Vagina (tissue), 2 donors: ENCODE measurements at places on chromosomes 11 and 22.

DNA sequence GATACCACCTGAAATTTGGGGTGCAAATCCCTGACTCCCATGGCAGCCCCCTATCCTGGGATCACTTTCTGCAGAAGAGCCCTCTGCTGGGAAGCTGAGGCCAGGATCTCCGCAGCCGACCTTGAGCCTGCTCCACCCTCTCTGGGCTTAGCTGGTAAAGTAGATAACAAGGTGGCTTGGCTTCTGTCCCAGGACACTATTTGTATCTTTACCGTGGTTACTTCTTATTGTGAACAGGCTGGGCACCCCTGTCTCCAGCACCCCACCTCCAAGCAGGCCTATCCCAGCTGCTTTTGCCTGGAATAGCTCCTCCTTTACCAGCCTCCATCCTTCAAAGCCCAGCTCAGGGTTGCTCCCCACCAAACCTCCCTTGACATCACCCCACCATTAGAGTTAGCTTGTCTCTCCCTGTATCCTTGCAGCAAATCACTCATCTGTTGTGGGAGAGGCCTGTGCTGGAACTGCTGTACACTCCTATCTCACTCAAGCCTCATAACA, 35.2 kb upstream of the P2RY2 start:
- no peak overlapping the region for H3K4me3 ChIP-seq
- H3K36me3 ChIP-seq: no peaks in the 10 kb centered on the region
- H3K4me1 ChIP-seq: peaks cover 19% of the 10 kb centered on the region
- DNase-seq: no peak

- peak overlapping the region; percentile 92 for H3K27ac ChIP-seq
- H3K4me3 ChIP-seq: no peak overlapping the region
- H3K36me3 ChIP-seq: no peaks in the 10 kb centered on the region
- no peaks in the 10 kb centered on the region for H3K27me3 ChIP-seq
- no peak for DNase-seq
- H3K4me1 ChIP-seq: peaks cover 44% of the 10 kb centered on the region
Observed at GRCh38 chr11:3123761-3124733, 41.1 kb downstream of the OSBPL5 start.

DNA sequence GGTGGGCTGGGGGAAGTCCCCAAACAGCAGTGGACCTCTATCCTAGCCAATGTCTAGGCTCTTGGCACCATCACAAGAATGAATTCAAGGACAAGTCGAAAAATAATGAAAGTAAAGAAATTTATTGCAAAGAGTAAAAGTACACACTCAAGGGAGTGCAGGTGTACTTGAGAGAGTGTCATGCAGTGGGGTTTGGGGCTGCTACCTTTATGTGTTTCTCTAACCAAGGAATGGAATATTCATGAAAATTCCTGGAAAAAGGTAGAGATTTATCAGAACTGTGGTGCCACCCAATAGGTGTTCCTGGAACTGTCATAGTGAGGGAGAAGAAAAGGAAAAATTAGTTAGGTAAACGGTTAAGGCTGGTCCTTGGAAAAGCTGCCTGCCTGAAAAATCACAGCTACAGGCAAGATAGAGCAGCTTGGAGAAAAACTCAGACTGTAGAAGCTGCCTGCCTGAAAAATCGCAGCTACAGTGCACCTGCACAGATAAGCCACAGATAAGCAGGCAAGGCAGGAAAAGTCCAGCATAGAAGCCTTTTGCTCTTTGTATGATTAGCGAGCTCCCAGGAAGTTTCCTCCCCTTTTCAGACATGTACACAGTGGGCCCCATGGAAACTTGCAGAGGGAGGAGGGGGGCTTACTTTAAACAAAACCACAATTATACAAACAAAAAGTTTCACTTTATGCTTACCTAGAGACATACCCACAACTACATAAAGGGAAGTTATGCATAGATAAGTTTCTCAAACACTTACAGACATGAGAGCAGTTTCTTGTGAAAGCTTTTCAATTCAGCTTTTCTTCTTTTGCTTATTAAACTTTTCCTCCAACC, 71.4 kb upstream of the B3GNT6 start:
- H3K36me3 ChIP-seq: peaks cover 18% of the 10 kb centered on the region
- H3K4me3 ChIP-seq: no peak overlapping the region
- H3K4me1 ChIP-seq: no peaks in the 10 kb centered on the region
- no peaks in the 10 kb centered on the region for H3K27me3 ChIP-seq
- no peak for DNase-seq

DNA sequence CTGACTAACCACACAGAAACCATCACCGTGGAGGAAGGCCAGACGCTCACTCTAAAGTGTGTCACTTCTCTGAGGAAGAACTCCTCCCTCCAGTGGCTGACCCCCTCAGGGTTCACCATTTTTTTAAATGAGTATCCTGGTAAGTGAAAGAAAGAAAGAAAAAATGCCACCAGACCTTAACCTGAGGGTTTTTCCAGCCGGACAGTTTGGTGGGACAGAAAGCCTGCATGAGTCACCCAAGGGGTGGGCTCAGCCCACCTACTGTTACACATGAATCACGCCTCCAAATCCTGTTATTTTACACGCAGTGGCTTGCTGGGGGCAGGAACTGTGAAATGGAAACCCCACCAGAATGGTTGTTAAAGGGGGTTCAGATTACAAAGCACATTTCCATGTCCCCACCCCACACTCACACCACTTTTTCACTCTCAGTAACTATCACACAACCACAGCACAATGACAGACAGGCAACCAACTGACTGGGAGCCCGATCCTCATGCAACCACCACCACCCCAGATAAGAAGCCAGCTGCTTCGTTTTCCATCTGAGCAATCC, 11.9 kb downstream of the CRTAM start:
- no peaks in the 10 kb centered on the region for H3K36me3 ChIP-seq
- H3K4me1 ChIP-seq: no peaks in the 10 kb centered on the region
- DNase-seq: no peak
- no peak overlapping the region for H3K4me3 ChIP-seq

DNA sequence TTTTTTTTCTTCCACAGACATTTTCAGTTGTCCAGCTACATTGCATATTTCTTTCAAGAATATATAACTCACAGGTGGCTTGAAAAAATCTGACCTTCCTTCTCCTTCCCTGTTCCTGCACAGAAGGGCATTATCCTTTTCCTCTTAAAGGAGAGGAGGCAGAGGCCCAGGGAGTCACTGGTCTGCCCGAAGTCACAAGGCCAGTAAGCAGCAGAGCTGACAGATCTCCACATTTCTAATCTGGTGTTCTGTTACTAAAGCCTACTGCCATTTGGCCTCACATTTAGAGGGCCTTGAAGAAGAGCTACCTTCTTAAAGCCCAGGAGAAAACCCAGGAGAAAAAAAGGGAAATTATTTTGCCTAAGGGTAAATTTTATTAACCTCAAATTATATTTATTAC, 12.3 kb downstream of the ENDOD1 start:
- no peaks in the 10 kb centered on the region for H3K27me3 ChIP-seq
- no peak overlapping the region for H3K4me3 ChIP-seq
- no peak for DNase-seq
- H3K4me1 ChIP-seq: peaks cover 39% of the 10 kb centered on the region
- no peak overlapping the region for H3K27ac ChIP-seq

DNA sequence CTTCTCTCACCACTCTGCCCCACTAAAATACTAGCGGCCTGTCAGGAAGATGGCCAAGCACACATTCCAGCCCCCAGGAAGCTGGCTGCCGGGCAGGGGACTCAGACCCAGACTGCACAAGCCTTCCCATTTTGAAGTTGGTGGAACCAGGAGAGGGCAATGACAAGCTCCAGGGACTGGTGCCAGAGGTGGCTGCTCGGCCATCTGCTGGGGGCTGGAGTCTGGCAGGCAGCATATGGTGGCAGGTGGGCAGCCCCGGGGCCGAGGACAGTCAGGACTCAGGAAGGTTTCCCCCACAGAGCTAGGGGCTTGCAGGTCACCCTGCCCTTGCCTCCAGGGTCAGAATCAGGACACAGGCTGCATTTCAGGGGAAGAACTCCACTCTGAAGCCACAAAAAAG, 22.6 kb downstream of the KCNJ5 start:
- no peaks in the 10 kb centered on the region for H3K36me3 ChIP-seq

DNA sequence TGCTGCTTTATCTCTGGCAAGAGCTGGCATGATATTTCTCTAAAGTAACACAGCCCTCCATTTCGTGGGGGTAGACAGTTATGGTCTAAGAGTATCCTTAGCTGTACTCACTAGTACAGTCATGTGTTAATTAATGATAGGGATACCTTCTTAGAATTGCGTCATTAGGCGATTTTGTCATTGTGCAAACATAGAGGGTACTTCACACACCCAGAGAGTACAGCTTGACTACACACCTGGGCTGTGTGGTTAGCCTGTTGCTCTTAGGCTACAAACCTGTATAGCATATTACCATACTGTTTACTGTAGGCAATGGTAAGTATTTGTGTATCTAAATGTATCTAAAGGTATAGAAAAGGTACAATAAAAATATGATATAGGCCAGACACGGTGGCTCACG, 17.0 kb downstream of the XRCC6 start:
- DNase-seq: no peak
- H3K4me3 ChIP-seq: no peak overlapping the region
- no peaks in the 10 kb centered on the region for H3K27me3 ChIP-seq
- no peak overlapping the region for H3K27ac ChIP-seq

DNA sequence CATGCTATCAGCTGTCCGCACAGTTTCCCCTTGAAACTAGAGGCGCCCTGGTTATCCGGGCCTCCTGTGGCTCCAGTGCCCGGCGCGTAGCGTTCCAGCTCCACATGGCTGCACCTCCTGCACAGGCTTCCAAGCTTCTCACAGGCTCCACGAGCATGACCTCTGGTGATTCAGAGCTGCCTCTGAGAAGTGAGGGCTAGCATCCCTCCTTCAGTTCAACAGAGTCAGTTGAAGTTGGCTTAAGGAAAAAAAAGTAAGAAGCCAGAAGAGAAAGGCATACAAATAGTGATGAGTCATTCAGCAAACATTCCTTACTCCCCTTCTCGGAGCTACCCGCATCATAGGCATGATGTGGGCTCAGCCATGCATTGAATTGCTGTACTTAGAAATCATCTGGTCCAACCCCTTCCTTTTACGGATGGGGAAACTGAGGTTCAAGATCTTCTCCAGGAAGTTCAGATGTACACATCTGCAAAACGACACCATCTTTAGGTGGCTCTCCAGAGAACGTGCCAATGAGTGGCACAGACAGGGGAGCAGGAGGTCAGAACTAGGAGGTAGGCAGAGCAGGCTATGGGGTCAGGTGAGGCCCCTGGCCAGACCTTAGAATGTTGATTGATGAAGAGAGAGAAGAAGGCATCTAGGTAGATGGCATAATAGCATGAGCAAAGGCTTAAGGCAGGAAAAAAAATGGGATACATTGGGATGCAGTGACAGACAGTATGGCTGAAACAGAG, 216.3 kb upstream of the TBCEL start:
- H3K4me3 ChIP-seq: no peak overlapping the region
- no peak overlapping the region for H3K27ac ChIP-seq
- DNase-seq: no peak
- peaks cover 8% of the 10 kb centered on the region for H3K4me1 ChIP-seq
- no peaks in the 10 kb centered on the region for H3K36me3 ChIP-seq
- H3K27me3 ChIP-seq: no peaks in the 10 kb centered on the region

DNA sequence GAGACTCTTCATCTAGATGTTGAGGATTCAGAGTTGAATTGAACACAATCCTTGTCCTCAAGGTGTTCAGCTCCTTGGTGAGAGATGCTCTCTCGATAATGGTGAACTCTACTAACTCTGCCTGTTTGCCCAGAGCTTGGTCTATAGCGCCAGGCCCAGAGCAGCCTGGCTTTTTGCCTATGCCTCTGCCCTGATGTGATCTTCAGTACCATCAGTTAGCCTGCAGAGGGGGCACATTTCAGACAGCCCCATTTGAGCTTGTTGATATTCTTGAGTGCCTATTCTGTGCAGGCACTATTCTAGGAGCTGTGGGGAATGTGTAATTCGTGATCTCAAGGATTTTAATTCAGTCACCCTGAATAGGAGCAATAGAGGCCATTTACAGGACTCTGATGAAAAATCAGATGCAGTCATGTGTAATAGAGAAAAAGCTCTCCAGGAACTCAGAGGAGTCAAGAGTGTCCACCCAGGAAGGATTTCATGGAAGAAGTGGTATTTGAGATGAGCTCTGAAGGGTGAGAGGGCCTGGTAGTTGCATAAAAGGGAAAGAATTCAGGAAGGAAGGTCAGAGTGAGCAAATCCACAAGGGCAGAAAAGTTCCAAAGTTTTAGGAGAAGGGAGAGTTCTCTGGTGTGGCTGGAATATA, 19.3 kb downstream of the GTPBP1 start:
- H3K4me1 ChIP-seq: no peaks in the 10 kb centered on the region
- H3K4me3 ChIP-seq: no peak overlapping the region
- no peak overlapping the region for H3K27ac ChIP-seq
- no peaks in the 10 kb centered on the region for H3K27me3 ChIP-seq
- no peak for DNase-seq

DNA sequence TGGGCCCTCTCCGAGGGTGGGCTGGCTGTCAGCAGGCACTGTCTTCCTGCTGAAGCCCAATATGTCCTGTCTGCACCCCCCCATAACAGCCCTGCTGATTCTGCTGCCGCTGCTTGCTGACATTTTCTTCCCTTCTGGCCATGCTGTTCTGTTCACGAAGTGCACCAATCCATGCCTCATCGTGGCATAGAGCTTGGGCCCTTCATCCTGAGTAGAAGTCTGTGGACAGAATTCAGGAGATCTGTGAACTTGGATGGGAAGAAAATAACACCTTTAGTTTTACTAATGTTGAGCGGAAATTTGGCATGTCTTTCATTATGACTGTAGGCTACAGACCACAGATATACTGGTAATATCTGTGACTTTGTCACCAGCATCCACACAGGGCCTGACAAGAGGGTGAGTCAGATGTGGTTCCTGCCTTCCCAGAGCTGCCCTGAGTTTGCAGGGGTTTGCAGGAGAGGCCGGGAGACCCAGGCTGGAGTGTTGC, 14.1 kb upstream of the KIAA0930 start:
- H3K4me1 ChIP-seq: no peaks in the 10 kb centered on the region
- H3K27ac ChIP-seq: no peak overlapping the region
- H3K4me3 ChIP-seq: no peak overlapping the region
- DNase-seq: no peak
- no peaks in the 10 kb centered on the region for H3K36me3 ChIP-seq
- H3K27me3 ChIP-seq: no peaks in the 10 kb centered on the region

- no peaks in the 10 kb centered on the region for H3K4me1 ChIP-seq
- no peaks in the 10 kb centered on the region for H3K36me3 ChIP-seq
- no peak for DNase-seq
- no peaks in the 10 kb centered on the region for H3K27me3 ChIP-seq
- no peak overlapping the region for H3K27ac ChIP-seq
Observed at GRCh38 chr11:125157118-125157733, 7.3 kb upstream of the PKNOX2 start.

DNA sequence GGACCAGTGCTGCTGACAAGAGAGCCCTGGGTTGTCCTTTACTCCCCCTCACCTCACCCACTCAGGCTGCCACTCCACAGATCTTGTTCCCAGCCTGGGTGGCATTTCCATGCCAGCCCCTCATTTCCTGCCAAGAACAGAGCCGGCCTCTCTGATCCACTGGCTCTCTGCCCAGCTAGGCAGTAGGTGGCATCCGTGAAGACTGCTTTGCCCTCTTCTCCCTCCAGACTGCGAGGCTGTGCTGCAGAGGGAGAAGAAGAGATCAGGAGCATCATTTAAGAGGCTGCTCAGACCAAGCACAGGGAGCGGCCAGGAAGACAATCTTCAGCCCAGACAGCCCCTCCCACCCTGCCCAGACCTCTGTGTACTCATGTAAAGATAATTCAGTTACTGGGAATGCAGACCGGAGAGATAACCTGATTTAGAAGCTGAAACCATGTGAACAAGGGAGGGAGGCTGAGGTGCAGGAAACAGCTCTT, 126.9 kb upstream of the NCAM1 start:
- H3K4me3 ChIP-seq: no peak overlapping the region
- no peak overlapping the region for H3K27ac ChIP-seq
- no peaks in the 10 kb centered on the region for H3K27me3 ChIP-seq
- H3K4me1 ChIP-seq: no peaks in the 10 kb centered on the region
- no peak for DNase-seq

- H3K36me3 ChIP-seq: no peaks in the 10 kb centered on the region
- no peaks in the 10 kb centered on the region for H3K27me3 ChIP-seq
- DNase-seq: no peak
- H3K4me3 ChIP-seq: no peak overlapping the region
Observed at GRCh38 chr22:49215840-49216239, 611.8 kb downstream of the BRD1 start.
